ENCODE measurements at places on chromosomes 7 and 10.

- no peak for DNase-seq
These were observed 22.0 kb upstream of the SLF2 start for GRCh38 chr10:100890673-100891317.

GRCh38 chr7:94179466-94179865 lies 175.3 kb upstream of the BET1 start:
- DNase-seq, result no peak

DNA sequence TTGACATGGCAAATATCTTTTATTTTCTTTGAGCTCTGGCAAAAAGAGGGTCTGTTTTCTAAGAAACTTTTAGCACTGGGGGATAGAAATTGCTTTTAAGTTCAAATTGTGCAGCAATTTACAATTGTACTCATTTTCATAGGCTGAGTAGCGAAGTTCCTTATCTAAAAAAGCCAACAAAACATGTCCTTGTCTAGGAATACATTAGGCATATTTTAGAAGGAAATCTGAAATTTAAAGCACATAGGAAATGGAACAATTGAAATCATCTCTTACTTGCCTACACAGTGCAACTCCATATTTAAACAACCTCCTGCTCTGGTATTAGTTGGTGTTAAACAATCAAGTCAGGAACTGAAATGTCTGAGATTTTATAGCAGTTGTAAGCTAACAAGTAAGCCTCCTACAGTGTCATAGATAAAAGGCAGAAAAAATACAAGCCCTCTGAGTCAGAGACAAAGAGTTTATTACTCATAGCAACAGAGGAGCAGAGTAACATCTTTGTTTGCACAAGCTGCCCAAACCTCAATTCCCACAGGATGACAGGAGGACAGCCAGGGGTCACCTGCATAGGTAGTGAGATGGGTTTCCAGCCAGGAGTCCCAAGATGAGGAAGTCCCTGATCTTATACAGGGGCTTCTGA lies 280.2 kb upstream of the HGF start:
- DNase-seq, result no peak

GRCh38 chr10:69649786-69650550 lies 19.9 kb downstream of the FAM241B start:
- DNase-seq, result no peak

GRCh38 chr10:1551636-1552338 lies 185.5 kb downstream of the ADARB2 start:
- DNase-seq, result no peak

- no peak for DNase-seq
These were observed 3.0 kb downstream of the ZYX start for GRCh38 chr7:143384148-143384547.

DNA sequence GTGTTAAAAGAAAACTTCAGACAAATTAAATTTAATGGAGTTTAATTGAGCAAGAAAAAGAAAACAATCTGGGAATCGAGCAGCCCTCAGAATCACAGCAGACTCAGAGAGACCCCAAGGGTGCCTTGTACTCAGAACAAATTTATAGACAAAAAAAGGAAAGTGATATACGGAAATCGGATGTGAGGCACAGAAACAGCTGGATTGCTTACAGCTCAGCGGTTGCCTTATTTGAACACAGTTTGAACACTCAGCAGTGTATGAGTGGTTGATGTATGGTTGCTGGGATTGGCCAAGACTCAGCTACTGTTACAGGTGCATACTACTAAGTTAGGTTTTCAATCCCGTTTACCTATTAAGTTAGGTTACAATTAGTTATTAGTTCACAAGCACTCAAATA lies 103.8 kb upstream of the LYZL1 start:
- no peak for DNase-seq

DNA sequence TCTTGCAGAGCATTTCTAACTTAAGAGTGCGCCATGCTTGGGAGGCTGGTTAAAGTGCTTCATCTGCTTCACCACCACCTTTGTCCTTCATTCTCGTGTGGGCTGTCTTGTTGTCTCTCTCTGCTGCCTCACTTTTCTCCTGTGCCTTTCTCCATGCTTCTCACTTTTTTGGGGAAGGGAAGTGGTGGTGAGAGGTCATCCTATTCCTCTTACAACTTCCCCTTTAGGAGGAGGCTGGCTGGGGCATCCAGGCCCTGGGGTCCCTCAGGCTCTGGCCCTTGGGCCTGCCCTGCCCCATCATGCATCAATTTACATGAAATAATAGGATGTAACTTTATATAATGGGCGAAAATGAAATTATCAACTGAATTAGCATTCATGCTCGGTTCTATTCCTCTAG lies 39.9 kb upstream of the PIP4K2A start:
- DNase-seq, result no peak

DNA sequence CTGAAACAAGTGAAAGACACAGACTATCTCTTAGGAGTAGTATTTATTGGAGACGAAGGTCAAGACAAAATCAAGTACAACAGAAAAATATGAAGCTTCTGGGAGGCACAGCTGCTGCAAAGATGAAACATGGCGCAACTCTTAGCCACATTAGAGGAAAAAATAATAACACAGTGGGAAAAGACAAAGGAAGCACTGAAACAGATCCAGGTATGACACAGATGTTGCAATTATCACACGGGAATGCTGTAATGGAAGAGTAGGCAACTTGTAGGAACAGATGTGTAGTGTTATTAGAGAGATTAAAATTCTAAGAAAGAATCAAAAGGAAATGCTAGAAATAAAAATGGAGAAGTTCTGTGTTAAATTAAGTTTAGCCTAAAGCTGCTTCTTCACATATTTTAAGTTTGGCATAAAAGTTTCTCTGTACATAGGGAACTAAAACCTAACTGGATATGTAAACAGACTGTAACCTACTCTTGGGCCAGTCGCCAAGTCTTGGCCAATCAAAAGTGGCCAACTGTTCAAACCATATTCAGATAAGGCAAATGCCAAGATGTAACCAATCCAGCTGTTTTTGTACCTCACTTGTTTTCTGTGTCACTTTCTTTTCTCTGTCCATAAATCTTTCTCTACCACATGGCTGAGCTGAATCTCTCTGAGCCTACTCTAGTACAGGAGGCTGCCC lies 1132.0 kb upstream of the LRRTM3 start:
- no peak for DNase-seq

DNA sequence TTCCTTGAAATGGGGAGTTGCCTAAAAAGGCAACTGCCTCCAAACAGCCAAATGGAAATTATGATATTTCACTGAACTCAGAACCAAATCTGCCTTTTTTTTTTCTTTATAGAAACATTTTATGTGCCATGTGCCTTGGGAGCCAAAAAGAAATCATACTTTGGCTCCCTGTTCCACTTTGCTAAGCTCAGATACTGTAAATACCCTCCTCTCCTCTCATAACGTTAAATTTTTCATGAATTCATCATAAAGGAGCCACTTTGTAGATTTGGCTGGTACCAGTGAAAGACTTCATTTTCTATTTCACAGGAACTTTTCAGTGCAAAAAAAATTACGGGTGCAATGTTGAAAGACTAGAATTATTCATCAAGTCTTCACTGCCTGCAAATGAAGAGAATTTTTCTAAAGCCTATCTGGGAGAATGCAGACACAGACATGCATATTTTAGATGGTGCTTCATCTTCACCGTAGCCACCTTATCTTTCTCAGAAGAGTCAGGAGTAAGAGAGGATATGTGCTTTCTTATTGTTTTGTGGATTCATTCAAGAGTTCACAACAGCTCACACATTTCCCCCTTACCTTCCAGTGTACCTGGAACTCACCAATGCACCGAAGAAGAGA lies 742.3 kb upstream of the GALNT17 start:
- DNase-seq, result no peak

DNA sequence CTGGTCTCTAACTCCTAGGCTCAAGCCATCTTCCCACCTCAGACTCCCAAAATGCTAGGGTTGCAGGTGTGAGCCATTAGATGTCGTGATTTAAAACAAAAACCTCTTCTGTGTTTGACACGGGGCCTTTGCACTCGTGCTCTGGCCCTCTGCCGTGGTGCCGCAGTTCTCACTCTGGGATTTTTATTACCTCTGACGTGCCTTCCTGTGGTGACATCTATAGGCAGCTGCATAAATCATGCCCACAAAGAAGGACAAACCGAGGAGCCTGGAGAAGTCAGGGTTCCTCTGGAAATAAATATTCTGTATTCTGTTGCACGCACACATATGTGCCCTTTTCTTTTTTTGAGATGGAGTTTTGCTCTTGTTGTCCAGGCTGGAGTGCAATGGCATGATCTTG lies 25.9 kb upstream of the OCM start:
- no peak for DNase-seq

DNA sequence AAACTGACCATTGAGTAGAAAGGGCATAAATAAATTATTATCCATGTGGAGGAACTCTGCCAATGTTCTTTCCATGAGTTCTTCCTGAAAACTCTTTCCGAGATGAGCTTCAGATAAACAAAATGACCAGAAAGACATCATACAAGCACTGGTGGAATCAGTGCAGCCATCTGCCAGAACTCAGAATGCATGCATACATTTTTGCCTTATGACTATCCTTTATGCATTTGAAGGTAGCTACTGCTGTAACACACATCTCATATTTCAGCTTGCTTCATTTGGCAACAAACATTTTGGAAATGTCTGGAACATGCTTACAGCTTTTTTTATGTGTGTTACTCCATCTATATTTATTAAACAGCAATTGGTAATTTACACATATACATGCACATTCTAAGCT lies 448.9 kb downstream of the PLXDC2 start:
- no peak for DNase-seq

DNA sequence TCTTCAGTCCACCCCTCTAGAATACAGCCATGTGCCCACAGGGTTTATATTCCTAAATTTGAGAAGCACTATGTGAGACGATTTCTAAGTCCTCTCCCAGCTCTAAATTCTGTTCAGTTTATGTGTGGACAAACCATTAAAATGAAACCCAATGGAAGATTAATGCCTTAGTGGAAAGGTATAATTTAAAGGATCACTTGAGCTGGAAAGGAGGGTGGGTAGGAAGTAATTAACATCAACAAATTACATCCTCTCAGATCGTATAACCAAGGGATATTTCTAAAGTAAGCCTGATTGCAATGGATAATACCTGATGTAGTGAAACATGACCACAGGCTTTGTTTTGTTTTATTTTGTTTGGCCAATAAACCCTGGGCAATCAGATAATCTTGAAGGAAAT lies 511.0 kb upstream of the COBL start:
- no peak for DNase-seq

DNA sequence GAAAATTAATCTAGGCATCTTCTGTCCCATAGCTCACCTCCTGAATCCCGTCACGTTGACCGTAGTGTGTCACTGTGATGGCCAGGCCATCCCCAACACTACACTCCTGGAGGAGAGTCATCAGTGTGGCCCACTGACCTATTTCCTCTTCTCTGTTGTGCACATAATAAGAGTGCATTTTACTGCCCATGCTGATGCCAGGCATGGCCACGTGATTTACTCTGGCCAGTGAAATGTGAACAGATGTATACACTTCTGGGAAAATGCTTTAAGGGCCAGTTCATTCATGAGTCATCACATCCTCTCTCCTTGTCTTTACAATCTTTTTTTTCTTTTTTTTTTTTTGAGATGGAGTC lies 101.9 kb upstream of the PIP4K2A start:
- no peak for DNase-seq

- DNase-seq, result no peak
These were observed 59.8 kb downstream of the CPVL start for GRCh38 chr7:29086545-29086944.

DNA sequence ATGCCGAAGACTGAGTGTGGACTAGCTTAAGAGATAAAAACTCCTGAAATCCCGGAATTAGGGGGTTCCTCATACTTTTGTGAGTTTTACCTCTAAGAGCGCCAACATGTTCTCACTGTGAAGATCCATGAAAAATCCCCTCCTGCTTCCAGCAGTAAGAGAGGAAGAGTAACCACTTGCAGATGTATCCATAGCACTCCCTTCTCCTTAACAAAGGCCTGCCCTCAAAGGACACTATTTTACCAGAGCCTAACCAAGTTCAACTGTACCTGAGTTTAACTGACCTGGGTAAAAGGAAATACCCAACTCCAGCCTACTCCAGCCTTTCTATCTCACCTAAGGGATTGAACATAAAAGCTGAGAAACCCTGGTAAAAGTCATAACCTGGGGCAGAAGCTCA lies 280.9 kb downstream of the POLR1F start:
- no peak for DNase-seq

GRCh38 chr7:19094138-19094537 lies 23.3 kb downstream of the TWIST1 start:
- no peak for DNase-seq

DNA sequence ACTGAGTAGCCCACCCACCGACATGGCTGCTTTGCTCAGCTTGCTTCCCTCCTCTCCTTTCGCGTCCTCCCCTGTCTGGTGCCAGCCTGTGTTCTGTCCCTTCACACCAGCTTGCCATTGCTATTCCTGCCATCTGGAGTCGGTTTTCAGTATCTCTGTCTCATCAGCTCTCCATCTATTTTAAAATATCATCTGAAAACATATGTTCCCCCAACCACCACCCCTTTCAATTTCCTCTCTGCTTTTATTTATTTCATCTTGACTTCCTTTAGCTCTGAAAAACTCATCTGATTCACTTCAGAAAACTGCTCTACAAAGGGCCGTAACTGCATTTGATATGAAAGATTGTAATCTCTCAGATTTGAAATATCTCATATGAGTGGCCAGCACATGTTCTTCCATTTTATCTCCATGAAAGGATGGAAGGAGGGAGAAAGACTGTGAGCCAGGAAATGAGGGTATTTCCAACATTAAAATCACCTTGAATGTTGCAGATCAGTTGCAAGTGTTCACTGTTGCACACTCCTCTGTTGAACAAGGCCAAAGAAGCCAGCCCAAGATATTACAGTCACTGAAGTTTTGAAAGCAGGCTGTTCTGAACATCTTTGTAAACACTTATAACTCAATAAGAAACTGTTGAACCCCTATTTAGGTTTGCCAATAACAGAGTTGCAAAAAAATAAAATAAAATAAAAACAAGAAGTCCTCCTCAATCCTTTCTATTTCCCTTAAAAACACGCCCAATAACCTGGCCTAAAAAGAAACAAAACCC lies 202.4 kb upstream of the NEBL start:
- no peak for DNase-seq

- no peak for DNase-seq
These were observed 27.0 kb downstream of the SND1 start for GRCh38 chr7:127678947-127679346.

DNA sequence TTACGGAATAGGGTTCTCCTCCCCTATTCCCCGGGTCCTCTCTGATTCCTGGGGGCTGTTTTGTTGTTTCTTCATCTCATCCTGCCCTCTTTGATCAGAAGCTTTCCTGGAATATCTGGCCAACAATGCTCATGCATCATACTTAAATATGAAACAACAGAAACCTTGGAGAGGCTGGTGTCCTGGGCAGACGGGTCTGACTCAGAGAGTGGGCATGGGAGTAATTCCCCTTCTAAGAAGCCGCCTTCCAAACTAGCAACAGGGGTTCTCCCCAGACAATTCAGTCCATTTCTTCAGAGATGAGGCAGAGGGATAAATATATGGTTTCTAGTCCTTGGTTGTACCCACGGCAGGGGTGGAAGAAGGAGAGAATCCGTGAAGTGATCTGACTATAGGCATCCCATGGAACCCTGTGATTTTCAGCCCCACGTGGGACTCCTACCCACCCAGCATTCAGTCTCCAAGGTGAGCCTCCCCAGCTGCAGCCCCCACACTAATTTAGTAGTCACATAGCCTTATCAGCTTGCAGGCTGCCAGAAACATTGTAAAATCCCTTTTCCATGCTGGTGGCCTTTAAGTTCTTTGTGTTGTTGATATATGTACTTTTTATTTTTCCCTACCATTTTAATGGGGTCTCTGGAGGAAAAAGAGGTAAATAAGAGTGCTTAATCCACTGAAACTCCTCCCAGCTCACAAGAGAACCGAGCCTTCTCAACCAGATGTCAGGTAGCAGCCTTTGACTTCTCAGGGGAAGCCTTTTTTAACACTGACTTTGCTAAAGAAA lies 119.2 kb downstream of the SFMBT2 start:
- DNase-seq, result no peak
